LoVo (cell line): ENCODE measurements at places on chromosomes 11 and 22.

GRCh38 chr11:73659961-73660360 is 13.6 kb downstream of the PLEKHB1 start:
- no peak for DNase-seq

DNA sequence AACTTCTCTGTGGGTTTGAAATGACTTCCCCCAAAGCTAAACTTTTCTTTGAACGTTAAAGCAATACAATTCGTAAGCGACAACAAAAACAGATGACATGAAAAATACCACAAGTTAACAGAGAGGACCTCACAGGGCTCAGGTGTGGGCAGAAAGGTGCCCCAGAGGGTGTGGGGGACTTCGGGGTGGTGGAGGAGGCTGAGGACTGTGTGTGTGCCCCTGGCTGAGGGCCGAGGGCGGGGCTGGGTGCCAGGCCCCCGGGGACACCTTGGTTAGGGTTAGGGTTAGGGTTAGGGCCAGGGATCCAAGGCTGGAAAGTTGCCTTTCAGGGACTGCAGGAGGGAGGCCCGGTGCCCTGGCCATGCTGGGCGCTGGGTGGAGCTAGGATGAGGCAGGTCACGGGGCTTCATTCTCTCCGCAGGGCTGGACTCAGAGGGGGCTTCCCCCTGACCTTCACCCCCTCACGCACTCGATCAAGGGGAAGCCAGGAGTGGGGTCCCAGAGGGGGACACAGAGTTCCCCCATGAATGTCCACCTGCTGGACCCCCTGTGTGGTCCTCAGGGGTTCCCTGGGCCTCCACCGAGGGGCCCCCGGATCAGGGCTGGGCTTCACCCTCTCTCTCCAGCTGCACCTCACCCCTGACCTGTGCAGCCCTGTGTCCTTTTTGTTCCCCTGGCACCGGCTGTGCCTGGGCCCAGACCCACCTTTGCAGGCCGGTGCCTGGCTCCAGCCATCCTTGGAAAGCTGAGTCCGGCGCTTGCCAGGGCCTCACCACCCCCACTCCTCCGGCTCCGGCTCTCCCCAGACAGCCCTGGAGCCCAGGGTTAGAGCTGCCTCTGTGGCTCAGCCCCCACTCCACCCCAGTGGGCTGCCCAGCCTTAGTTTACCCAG is 7.0 kb downstream of the TNNI2 start:
- no peak for DNase-seq

DNA sequence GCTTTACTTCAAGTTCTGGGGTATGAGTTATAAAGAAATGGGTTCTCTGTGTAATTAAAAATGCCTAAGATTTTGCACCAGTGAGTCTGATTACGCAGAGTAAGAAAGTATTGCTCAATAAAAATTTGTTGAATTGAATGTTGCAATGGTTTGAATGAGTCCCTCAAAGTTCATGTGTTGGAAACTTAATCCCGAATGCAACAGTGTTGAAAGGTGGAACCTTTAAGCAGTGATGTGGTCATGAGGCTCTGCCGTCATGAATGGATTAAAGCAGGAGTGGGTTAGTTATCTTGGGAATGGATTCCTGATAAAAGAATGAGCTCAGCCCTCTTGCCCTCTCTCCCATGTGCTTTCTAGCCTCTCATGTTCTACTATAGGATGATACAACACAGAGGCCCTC is 52.6 kb upstream of the SESN3 start:
- no peak for DNase-seq

DNA sequence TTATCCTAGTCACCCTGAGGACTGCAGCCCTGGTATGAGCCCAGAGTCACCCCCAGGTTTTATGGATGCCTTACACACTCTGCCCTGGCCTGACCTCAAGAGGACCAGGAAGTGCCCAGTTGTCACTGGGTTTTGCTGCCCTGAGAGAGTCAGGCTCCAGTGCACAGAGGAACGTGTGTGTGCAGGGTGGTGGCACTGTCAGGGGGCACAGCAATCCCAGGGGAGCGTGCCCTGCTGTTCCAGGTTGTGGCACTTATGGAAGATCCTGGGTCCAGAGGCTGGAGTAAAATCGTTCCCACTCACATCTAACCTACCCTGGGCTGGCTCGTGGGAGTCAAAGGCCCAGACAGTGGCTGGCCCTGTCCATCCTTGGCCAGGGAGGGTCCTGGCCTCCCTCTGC is 7.6 kb downstream of the APOBEC3A start:
- DNase-seq, result no peak

- DNase-seq, result peak; percentile 43
Observed at GRCh38 chr22:39343259-39344045, 6.3 kb upstream of the SYNGR1 start.

DNA sequence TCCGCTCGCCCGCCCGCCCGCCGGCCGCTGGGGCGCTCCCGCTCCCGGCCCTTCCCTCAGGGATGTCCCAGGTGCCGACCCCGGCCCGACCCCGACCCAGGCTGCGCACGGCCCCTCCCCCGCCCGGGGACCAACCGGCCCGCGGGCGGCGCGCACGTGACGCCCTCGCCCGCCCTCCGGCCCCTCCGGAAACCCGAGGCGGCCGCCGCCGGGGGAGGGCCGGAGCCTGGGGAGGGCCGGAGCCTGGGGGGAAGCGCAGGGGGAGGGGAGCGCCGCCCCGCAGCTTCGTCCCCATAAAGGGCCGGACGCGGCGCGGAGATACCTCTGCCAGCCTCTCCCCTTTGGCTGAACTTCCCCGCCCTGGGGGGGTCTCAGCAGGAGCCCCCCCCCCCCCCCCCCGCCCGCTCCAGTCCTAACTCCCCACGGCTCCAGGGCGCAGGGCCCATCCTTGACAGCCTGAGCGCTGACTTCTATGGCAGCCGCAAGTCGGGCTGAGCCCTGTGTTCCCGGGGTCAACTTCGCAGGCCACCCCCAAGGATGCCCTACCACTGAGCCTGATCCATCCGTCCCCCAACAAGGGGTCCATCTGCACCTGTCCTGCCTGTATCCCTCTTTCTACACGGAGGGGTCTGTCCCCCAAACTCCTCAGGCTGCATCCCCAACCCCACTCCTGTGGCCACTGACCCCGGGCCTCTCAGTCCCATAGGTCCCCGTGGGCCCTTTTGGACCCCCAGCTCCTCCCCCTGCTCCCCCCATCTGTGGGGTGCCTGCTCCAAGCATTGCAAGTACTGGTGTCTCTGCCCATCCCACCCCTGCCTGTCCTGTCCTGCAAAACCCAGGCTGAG is at the start of gene MAPK12:
TSS of gene MAPK12 (minus strand) at position 69 of the 845 bp plus-strand sequence. CDS start 174 bp downstream, outside the sequence.
- no peak for DNase-seq

DNA sequence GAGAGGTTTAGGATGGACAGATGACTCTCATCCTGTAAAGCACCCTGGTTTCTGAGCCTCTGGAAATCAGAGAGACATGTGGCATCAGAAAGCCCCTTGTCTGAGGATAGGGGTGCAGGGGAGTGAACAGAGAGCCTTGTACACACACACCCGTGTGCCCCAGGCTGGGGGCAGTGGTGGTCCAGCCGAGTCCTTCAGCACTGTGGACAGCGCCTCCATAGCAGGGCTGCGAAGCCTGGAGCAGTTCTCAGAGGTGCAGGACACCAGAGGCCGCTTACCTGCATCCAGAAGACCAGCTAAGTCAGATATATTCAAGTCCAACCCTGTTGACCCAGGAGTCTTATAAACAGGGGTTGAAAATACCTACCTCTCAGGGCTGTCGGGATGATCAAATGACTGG is 11.5 kb upstream of the IGSF9B start:
- DNase-seq, result no peak

DNA sequence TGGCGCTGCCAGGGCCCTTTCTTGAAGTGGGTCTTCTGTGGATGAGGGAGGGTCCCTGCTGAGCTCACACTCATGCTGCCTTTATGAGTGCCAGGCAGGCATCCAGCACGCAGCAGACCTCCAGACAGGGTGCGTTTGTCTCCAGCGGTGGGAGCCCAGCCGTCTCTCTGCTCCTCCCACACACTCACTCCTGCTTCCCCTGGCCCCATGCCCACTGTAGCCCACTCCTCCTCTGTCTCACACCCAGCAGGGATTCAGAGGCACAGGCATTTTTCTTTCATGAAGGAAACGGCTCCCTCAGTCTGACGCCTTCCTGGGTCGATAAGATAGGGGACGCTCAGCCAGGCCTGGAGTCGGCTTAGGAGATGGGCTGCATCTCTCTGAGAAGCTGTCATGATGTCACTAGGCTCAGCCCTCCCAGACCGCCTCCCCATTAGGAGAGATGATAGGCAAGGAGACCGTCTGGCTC is 183.9 kb upstream of the NCAM1 start:
- no peak for DNase-seq

- DNase-seq, result no peak
Observed at GRCh38 chr22:25364281-25364680, 144.8 kb downstream of the CRYBB2 start.

- DNase-seq, result no peak
Observed at GRCh38 chr11:14971865-14972580, at the start of gene CALCA. Gene CALCA, minus strand, starts transcription at chr11:14972351. Its CDS starts 1,159 bp downstream, at chr11:14971192.

DNA sequence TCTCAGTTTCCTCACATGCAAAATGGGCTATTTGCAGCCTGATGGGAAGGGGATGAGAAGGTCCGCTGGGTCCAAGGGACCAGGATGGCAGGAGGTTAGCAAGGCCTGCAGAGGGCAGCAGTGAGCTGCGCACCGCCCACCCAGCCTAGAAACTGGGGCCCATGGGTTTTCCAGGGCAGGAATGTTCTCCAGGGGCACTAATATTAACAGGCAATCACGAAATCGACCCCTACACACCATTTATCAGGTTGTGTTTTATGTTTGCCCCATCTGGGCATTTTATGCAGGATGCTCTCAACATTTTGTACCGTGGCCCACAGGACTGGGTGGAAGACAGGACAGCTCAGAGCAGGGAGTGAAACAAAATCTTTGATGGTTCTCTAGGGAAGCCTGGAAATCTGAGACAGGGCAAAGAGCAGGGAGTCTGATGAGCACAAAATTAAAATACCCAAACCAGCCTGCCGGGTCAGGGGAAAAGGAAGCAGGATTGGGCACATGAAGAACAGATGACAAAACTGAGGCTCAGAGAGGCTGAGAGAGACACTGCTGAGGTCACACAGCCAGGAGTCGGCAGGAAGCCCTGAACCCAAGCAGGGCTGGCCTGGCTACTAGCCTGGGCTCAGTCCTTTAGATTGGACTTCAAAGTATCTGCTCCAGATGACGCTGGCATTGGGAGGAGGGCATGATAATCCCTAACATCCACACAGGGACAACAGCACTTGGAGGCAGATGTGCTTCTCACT is 1.6 kb upstream of the BCR start:
- peak; percentile 53 for DNase-seq

DNA sequence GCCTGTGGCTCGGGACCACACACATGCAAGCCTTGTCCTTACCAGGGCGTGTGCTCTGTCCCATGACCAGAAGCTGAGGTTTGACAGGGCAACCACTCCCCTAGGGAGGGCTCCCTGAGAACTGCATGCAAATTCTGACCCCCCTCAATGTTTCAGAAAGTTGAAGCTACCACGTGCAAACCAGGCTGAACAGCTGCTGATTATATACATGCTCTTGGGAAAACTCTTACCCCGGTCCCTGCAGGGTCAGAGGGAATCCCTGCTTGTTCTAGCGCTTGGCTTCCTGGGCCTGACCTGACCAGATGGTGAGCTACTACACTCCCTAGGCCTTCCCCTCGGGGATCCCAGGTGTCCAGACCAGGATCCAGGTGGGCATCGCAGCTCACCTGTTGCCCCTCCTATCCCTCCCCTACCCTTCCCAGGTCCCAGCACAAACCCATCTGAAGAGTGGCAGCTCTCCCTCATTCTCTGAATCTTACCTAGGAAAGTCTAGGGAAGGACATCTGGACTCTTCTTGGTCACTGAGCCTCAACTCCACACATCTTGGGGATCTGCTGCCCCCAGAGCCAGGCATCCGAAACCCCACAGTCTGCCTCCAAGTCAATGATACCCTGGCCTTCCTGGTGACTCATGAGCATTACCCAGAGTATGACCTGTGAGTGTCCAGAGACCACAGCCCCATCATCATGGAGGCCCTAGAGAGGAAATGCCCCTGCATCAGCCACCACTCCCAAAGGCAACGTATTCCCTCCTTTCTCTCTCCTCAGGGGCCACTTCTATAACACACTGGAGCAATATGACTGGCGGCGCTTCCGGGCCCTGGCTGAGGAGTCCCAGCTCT is 61.5 kb downstream of the BTG4 start:
- DNase-seq, result no peak

- peak; percentile 46 for DNase-seq
Observed at GRCh38 chr11:33500861-33501479, 199.7 kb downstream of the C11orf91 start.

DNA sequence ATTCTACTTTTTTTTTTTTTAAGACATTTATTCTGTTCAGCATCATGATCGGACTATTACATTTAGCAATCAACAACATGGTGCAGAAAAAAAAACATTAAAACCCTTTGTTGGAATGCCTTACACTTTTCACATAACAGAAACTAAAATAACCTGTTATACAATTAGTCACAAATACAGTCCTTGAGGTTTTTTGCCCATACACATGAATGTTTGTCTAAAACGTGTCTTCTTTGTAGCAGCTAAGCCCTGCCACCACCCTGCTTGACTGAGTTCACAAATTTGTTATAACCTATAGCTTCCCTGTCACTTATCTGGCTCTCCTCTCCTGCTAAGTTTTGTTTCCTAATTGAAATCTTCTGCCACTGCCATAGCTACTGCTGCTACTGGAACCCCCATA is 75.4 kb upstream of the ARHGAP20 start:
- no peak for DNase-seq

GRCh38 chr11:113593698-113594308 is 112.3 kb downstream of the TMPRSS5 start:
- no peak for DNase-seq

GRCh38 chr11:73592640-73593039 is 5.3 kb downstream of the FAM168A start:
- DNase-seq, result no peak

- no peak for DNase-seq
Observed at GRCh38 chr11:122721964-122722266, 66.4 kb downstream of the UBASH3B start.

GRCh38 chr11:96188243-96189006 is 154.6 kb downstream of the MAML2 start:
- DNase-seq, result no peak

DNA sequence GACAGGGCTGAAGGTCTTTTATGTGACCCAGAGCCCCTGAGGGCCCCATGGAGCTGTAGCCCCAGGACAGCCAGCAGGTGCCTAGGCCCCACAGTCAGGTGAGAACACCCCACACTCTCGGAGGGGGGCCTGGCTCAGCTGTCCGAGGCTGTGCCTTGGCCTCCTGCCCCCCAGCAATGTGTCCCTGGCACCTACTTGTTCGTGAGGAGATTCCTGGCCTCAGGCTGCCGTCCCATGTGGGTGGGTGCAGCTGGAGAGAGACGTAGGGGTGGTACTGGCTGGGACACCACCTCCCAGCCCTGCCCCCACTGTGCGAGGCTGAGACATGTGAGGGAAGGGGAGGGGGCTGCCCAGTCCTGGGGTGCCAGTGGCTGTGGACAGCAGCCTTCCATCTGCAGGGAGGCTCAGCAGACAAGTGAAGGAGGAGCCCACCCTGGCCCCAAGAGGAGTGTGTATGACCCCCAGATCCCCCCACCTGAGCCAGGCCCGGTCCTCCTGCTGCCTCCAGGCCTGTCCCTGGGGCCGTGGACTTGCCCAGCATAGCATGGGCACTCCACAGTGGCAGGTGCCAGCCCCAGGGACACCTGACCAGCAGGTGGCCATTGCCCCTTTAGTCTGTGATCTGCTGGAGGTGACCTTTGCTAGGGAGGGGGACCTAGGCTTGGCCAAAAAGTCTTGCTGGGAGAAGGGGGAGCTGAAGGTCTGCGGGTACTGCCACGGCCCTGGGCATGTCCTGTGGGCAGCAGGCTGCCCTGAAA is 17.0 kb downstream of the IL17REL start:
- DNase-seq, result no peak
